ENCODE measurements at places on chromosomes 6 and 20.
A peak's percentile ranks its signal among the peaks of the same experiment; 100 is the strongest.

DNA sequence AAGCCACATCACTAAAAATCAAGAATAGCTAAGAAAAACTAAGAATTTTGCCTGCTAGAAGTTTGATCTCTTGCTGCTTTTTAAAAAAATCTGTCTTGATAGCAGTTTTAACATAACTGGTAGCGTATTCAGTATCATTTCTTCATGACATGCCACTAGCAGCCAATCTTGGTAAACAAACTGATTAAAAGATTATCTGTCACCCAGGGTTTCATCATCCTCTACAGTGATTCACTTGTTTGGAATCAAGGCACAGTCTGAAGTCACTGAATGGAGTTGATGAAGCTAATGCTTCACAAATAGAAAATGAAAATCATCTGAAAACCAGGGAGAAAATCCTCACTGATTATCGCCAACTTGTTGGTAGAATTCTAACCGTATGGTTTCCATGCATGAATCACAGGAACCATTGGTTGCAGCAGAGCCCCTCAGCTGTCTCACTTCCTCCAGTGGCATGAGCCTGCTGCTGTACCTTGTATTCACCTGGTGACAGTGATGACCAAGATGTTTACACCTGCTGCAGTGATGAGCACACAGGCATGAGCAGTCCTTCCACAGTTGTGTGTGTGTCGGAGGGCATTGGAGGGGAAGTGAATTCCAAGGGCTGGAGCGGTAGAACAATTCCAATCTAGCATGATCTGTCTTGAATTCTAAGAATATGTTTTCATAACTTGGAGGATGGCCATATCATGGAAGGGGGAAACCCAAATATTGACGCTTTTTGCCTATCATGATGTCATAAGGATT, 275.0 kb downstream of the KHDC1L start:
- DNase-seq = no peak

DNA sequence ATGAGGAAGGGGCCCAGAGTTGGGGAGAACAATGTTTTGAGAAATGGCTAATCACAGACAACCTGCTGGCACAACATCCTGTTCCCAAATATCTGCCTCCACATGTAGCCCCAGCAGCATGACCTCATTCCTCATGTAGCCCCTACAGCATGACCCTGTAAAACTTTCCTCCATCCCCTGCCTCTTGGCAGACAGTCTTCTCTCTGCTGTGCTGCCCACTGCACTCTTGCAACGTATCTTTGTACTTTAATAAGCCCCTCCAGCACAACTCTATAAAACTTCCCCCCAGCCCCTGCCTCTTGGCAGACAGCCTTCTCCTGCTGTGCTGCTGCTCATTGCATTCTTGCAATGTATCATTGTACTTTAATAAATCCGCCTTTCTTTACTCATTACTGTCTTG, 278.8 kb downstream of the HDGFL1 start:
- DNase-seq = no peak

- no peak for DNase-seq
Observed at GRCh38 chr6:90610751-90611542, 24.1 kb upstream of the MAP3K7 start.

DNA sequence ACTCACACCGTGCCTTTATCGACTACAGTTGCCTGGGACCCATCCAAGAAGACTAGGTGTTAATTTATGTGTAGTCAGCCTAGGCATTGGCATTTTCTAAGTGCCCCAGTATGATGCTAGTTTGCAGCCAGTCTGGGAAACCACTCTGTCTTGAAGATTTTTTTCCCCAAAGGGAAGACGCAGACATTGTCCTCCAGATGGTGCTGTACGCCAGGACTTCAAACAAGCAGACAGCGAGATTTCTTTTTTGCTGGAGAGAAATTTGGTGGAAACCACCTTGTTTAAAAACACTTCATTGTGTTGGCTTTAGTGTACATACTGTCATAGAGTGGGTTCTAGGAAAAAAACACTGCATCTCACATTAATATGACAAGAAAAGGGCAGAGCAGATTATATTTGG, 30.0 kb downstream of the ALDH5A1 start:
- DNase-seq = peak; percentile 1

GRCh38 chr6:164845773-164846172, 463.6 kb downstream of the C6orf118 start:
- no peak for DNase-seq

GRCh38 chr6:13787137-13787536, 27.2 kb downstream of the MCUR1 start:
- no peak for DNase-seq

DNA sequence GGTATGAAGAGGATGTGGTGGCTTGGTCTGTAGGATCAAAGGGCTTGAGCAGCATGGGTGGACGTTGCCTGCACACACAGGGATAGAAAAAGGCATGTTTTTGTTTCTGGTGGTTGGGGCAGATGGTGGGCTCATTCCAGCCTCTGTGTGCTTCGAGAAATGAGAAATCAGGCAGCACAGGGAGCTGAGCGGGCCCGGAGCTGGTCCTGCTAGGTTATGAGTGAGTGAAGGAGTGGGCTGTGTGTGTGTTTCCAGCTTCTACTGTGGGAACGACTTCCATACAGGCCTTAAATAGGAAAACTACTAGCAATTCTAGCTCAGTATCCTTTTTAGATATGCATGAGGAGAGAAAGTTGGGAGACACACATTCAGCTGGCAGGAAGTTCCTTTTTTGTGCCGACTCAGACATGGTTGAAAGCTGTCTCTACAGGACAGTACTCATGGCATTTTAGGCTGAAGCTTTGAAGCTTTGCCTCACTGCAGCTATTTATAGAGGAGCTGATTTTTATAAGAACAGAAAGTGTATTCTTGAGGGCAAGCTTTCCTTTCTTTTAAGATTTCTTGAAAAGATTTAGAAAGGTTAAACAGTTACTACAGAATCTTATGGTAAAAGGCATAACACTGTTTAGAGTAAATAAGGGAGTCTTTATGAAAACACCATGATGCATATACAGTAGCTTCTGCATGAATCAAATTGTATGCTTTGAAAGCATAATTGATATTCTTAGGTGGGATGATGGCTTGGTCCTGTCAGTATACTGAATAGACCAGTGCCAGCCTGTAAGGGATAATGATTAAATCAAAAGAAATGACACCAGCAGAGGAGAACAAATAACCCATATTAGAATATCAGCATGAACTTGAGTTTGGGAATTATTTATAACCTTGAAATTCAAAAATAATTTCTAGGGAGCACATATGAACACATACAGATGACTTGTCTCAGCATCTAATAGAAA, 104.0 kb upstream of the MAN1A1 start:
- DNase-seq = no peak

DNA sequence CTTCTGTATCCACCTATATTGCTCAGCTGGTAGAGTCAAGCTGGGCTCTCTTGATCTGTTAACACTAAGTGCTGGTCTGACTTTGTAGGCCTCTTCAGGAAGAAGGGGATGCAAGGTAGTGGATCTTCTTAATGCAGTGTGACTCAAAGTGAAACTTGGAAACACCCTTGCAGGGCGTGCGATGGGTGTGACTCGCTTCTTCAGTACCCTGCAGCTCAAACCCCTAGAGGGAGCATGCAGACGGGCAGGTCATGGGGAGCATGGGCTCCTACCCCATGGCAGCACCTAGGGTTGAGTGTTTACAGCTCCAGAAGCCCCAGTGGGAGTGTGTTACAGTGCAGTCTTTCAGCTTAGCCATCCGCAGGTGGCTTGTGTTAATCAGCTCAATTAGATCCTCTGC, 757 bp upstream of the SAMD3 start:
- DNase-seq = no peak

DNA sequence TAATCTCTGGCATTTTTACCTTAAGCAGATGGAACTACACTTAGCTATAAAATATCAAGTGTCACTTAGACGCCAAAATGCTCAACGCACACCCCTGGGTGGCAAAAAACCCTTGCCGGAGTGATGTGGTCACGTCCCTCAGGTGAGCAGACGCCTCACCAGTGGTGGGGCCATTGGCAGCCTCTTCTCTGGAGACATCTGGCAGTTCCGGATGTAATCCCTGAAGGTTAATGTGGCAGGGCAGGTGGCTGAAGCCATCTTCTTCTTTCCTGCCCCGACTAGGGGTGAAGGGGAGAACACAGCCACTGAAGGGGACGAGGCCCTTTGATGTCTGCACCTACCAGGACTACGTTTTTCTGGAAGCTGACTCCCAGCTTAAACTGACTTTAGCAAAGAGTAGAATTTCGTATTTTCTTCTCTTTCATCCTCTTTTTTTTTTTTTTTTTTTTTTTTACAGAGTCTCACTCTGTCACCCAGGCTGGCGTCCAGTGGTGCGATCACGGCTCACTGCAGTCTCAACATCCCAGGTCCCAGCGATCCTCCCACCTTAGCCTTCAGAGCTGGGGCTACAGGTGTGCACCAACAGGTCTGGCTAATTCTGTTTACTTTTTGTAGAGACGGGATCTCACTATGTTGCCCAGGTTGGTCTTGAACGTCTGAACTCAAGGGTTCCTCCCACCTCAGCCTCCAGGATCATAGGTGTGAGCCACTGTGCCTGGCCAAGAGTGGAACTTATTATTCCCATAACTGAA, 152.1 kb downstream of the TTLL2 start:
- DNase-seq = no peak

DNA sequence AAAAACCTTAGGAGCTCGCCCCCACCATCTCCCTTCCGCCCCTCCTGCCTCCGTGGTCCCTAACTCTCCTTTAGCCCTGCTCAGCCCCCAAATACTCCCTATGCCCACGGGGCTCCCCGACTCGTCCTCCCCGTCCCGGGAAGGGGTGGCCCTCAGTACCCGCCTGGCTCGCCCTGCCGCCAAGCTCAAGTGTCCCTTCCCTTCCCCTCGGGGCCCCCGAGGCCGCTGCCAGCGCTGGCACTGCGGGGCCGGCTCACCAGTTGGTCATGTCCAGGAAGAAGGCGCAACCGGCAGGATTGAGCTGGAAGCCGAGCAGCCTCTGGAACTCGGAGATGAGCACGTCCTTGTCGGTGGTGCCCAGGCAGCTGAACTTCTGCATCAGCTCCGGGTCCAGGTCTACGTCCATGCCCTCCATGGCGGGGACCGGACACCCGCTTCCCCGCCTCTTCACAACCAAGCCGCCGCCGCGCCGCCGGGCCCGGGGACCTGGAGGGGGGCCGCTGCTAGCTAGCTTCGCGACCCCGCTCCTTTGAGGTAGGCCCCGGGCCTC, 303 bp downstream of the ILRUN start:
- DNase-seq = no peak

DNA sequence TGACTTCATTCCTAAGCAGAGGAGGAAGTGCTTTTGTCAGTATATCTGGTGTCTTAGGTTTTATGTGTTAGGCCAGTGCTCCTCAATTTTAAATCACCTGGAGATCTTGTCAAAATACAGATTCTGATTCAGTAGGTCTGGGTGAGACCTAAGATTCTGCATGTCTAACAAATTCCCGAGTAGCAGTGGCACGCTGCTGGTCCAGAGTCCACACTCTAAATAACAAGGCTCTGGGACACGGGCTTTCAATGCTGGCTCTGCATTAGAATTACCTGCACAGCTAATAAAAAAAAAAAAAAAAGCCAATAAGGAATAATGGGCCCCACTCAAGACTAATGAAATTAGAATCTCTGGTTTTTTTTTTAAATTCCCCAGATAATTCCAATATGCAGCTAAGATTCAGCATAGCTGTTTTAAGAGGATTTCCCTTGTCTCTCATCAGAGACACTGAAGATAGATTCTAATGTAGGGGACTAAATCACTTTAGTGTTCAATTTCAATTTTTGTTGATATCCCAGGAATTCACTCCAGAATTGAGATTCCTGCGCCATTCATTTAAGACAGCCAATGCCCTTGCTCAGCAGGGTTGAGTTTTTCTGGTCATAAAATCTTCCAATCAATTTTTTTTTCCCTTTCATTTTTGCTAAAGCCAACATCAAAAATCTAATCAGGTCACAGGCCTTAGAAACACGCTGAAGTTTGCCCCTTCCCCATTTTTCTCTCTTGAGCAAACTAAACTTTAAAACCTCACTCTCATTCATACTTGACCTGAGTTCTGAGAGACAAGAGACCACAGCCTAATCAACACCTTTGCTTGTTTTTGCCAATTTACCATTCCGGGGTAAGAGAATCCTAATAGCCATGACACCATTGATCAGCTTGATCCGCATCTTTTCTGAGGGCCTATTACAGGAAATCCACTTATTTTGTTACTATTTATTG, 2.4 kb downstream of the TDP2 start:
- no peak for DNase-seq

- DNase-seq = no peak
Observed at GRCh38 chr6:164817662-164818061, 491.7 kb downstream of the C6orf118 start.

DNA sequence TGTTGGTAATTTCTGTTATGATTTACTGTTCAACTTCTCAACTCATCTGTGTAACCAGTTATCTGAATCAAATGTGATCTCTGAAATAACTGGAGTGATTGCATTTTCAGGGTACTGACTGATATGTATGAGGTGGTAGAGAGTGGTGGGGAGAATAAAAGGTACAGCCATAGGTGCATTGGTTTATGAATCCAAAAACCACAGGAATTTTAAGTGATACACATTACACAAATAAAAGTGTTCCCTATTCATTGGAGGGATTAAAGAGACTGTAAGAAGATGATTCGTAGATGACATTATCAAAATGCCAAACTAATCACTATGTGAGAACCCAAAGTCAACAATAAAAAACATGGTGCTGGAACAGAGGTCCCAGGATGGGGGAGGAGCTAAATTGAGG, 158.7 kb upstream of the RSPO3 start:
- no peak for DNase-seq

GRCh38 chr6:119284861-119285521, 64.6 kb downstream of the MAN1A1 start:
- DNase-seq = no peak

- DNase-seq = no peak
Observed at GRCh38 chr6:24788031-24788665, 10.6 kb downstream of the ARMH2 start.

GRCh38 chr6:42165016-42165415, 8.1 kb upstream of the GUCA1A start:
- DNase-seq = no peak

DNA sequence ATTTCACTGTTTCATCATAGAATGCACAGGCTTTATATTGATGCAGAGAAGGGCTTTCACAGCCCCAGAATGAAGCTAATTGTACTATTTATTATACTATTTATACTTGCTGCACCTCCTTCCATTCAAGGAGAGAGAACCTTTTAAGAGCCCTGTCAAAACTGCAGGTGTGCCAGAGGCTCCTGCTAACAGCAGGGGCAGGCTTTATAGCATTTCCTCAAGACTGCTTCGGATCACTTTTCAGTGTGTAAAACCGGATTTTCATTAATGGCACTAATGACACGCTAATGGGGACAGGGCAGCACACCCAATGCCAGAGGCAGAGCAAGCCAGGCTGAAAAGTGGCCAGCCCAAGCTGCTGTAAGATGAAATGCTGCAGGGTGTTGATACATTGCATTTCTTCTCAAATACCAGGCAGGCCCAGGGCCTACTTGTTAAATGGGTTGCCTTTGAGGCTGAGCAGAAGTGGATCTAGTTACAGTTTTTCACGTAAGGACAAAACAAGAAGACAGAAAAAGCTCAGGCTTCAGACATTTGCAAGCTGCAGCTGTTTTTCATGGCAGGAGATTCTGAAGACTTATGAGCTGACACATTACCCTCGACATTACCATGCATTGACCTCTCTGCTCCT, 487.7 kb upstream of the BTBD3 start:
- DNase-seq = no peak

All from NCI-H2107 (cell line).